Activated CD8-positive, alpha-beta memory T cell treated with anti-CD3 and anti-CD28 coated beads for 24 hours (primary cell): ENCODE measurements at places on chromosomes 6 and 20.

- no peak for DNase-seq
These were observed 462.9 kb downstream of the PREX1 start for GRCh38 chr20:48364688-48365421.

DNA sequence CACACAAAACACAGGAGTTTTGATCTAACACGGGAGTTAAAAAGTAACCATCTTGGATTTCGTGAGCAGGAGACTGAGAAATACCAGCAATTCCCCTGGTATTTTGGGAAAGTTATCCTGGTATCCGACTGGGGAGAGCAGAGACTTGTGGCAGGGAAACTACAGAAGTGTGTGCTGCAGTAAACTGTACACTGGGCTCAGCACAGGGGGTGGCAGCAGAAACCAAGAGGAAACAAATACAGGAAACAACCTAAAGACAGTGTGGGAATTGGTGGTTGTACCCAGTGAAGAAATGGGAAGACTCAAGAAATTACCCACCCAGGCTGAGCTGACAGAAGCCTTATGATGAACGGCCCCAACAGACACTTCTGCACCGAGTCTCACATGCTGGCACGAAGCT, 109.8 kb downstream of the CHD6 start:
- no peak for DNase-seq

- no peak for DNase-seq
These were observed 86.3 kb downstream of the DACT2 start for GRCh38 chr6:168232989-168233874.

DNA sequence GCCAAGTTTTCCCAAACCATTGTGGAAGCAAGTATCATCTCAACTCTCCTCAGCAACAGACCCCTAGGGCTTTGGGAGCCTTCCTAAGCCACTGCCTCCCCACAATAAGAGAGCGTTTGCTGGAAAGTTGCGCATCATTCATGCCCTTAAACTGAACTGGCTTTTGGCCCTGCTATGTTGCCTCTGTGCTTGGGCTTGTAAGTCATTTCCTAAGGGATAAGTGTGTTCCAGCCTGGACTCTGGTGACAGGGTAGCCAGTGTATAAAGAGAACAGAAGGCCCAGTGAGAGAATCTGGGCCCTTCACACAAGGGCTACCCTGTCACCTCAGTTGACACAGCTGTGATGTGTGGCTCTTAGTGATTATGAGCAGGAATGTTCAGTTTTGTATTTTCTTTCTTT, 77.8 kb downstream of the COL9A1 start:
- DNase-seq, result no peak
